Activated CD4-positive, alpha-beta T cell treated with anti-CD3 and anti-CD28 coated beads, Interleukin-2, amount 10 ng/mL, durations not matched to agents 7 days and 5 days (primary cell): ENCODE measurements at places on chromosomes 4 and X. TPM values are rescaled to one million over a fixed set of nuclear protein-coding genes. Genes with fewer than 3 reads are reported as not detected.

DNA sequence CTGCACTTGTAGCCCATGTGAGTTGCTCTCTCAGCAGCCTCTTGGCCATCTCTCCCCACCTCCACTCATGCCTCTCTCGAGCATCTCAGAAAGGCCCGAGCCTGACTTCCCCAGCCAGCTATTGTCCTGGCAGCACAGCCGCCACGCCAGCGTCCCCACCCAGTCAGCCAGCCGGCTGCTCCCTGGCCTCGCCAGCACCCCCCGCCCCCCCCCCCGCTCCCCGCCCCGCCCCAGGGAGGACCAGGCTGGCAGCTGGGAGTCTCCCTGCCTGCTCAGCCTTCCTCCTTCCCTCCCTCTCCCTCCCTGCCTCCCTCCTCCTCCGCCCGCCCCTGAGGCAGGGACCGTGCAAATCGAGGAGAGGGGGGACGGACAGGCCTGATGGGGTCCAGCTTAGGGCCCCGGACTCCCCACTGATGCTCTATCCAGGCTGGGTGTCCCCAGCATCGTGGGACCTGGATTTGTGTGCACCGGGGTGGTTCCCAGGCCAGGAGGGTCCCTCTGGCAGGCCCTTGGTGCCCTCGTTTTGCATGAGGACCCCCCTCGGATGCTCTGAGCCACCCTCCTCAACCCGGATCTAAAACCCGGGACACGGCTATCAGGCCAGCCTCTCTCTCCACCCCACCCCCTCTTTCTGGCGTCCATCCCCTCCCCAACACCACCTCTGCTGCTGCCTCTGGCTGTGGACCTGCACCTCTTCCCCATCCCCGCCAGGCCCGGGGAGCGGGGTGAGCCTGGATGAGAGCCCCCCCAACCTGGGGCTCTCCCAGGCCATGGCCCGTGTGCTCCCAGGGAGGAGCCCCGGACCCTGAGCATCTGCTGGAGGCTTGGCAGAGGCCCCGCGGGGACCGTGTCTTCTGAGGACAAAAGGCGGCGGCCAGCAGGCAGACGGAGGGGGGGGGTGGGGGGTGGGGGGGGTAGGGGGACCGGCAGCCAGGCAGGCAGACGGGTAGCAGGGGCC, at the start of gene GPR173:
Gene GPR173, plus strand, starts transcription at position 621 of the 958 bp plus-strand sequence. CDS start 27,833 bp downstream, outside the sequence.
- no peak for DNase-seq
- no peak within 1 kb of the TSS for H3K4me3 ChIP-seq
- H3K36me3 ChIP-seq, result no peaks in the 10 kb centered on the region
- H3K27me3 ChIP-seq, result peaks cover 6% of the 10 kb centered on the region
- no peaks in the 10 kb centered on the region for H3K4me1 ChIP-seq
- H3K27ac ChIP-seq, result no peak within 1 kb of the TSS

GRCh38 chr4:3342182-3342854, 49.5 kb downstream of the RGS12 start:
- no peak overlapping the region for H3K4me3 ChIP-seq
- no peak overlapping the region for H3K27ac ChIP-seq
- no peak for DNase-seq
- peaks cover 22% of the 10 kb centered on the region for H3K4me1 ChIP-seq
- H3K27me3 ChIP-seq, result no peaks in the 10 kb centered on the region

DNA sequence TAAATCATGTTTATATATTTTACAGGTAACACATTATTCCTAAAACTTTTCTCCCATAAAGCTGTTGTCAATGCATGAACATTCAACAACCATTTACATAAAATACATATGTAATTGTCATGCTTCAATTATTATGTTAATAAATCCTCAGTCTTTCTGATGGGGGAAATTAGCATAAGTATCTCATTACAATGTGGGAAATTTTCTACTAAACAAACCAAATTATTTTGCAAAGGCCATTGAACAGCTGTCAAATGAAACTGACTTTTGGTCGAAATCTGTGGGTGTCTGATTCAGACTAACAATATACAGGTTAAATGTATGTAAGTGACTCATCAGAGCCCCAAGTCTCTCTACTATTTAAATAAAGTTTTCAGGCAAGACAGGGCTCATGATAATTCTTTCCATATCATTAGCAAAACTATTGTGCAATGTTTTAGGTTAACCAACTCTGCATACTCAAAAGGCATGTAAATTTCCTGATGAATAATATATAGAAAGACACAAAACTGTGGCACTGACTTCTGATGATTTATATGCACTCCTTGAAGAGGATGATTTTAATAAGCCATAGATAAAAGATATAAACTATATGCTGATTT, 795.3 kb upstream of the AADAT start:
- no peak overlapping the region for H3K4me3 ChIP-seq
- no peak overlapping the region for H3K27ac ChIP-seq
- H3K36me3 ChIP-seq, result no peaks in the 10 kb centered on the region

DNA sequence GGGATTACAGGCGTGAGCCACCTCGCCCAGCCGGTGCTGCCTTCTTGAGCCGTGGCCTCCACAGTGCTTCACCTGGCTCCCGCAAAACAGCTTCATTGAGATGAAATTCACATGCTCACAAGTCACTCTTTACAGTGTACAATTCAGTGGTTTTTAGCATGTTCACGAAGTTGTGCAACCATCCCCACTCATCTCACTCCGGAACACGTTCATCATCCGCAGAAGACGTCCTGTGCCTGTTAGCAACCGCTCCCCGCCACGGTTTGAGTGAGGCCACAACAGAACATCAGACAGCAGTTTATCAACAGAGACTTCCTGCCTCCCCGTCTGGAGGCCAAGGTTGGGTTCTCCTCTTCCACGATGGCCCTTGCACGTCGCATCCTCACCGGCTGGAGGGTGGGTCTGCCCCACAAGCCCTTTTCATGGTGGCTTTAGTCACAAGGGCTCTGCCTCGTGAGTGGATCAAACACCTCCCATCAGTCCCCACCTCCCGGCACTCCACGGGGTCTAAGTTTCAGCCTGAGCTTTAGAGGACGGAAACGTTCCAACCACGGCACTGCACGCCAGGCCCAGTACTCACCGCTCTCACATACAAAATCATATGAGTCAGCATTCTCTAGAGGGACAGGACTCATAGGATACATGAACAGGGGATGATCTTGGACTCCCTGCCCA, 29.6 kb upstream of the SPON2 start:
- H3K4me1 ChIP-seq, result peaks cover 59% of the 10 kb centered on the region
- peaks cover 27% of the 10 kb centered on the region for H3K36me3 ChIP-seq
- H3K27ac ChIP-seq, result peak overlapping the region; percentile 96
- DNase-seq, result peak; percentile 92
- no peaks in the 10 kb centered on the region for H3K27me3 ChIP-seq

DNA sequence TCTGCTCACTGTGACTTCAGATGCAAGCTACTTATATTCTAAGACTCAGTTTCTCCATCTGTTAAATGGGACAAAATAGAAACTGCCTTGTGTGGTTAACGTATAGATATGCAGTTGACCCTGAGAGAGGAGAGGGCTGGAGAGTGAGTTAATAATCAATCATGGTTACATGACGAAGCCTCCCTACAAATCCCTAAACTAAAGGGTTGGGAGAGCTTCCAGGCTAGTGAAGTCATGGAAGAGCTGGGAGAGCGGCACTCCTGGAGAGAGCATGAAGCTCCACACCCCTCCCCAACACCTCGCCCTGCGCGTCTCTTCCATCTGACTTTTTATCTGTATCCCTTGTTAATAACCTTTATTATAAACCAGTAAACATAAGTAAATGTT, 138.5 kb upstream of the FAM9B start:
- no peak overlapping the region for H3K27ac ChIP-seq
- H3K4me3 ChIP-seq, result no peak overlapping the region
- no peak for DNase-seq

DNA sequence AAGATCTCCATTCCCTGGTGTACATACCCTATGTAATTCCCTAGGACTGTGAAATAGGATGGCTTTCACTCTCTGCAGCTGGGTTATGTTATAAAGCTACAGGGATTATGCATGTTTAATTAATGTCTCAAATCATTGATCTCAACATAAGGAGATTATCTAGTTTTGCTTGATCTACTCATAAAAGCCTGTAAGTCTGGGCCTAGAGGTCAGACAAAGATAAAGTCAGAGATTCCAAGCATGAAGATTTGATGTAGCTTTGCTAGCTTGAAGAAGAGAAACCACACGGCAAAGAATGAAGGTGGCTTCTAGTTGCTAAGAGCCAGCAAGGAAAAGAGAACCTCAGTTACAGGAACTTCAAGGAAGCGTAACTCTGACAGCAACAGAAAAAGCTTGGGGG, 456.9 kb downstream of the CCSER1 start:
- H3K27me3 ChIP-seq, result no peaks in the 10 kb centered on the region
- H3K4me3 ChIP-seq, result no peak overlapping the region

- no peaks in the 10 kb centered on the region for H3K36me3 ChIP-seq
- H3K4me1 ChIP-seq, result no peaks in the 10 kb centered on the region
- no peak for DNase-seq
- H3K27me3 ChIP-seq, result no peaks in the 10 kb centered on the region
- H3K27ac ChIP-seq, result no peak overlapping the region
Measured at GRCh38 chr4:124167602-124168001, 544.9 kb downstream of the ANKRD50 start.

DNA sequence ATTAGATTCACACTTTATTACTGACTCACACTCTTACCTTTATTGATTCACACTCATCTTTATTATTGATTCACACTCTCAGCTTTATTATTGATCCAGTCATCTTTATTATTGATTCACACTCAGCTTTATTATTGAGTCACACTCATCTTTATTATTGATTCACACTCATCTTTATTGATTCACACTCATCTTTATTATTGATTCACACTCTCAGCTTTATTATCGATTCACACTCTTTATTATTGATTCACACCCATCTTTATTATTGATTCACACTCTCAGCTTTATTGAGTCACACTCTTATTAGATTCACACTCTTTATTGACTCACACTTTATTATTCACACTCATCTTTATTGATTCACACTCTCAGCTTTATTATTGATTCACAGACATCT, 31.3 kb downstream of the HTRA3 start:
- H3K27me3 ChIP-seq, result no peaks in the 10 kb centered on the region
- no peaks in the 10 kb centered on the region for H3K36me3 ChIP-seq
- no peaks in the 10 kb centered on the region for H3K4me1 ChIP-seq
- DNase-seq, result no peak
- no peak overlapping the region for H3K27ac ChIP-seq

- H3K27ac ChIP-seq, result no peak within 1 kb of the TSS
- peaks cover 22% of the 10 kb centered on the region for H3K27me3 ChIP-seq
- H3K36me3 ChIP-seq, result no peaks in the 10 kb centered on the region
- H3K4me1 ChIP-seq, result peaks cover 13% of the 10 kb centered on the region
- no peak for DNase-seq
Measured at GRCh38 chr4:73620115-73620792, at the start of gene RASSF6. TSS of gene RASSF6 (minus strand) at chr4:73620436. CDS start at chr4:73611795, 8,641 bp downstream.

GRCh38 chrX:103275947-103276567, 493 bp downstream of the TCEAL5 start:
- H3K4me1 ChIP-seq, result peaks cover 3% of the 10 kb centered on the region
- H3K4me3 ChIP-seq, result no peak overlapping the region

PNMA3 gene
- total RNA-seq, result 1.9 TPM

FAM200B gene
- 15.9 TPM for total RNA-seq

HSFX4 gene
- total RNA-seq, result not detected

OPHN1 gene
- 0.07 TPM for total RNA-seq

LDB2 gene
- not detected for total RNA-seq

SPANXD gene
- total RNA-seq, result not detected

FGFBP2 gene
- 5.6 TPM for total RNA-seq

SSX4B gene
- total RNA-seq, result not detected
